ENCODE measurements at places on chromosomes 13 and 19.

DNA sequence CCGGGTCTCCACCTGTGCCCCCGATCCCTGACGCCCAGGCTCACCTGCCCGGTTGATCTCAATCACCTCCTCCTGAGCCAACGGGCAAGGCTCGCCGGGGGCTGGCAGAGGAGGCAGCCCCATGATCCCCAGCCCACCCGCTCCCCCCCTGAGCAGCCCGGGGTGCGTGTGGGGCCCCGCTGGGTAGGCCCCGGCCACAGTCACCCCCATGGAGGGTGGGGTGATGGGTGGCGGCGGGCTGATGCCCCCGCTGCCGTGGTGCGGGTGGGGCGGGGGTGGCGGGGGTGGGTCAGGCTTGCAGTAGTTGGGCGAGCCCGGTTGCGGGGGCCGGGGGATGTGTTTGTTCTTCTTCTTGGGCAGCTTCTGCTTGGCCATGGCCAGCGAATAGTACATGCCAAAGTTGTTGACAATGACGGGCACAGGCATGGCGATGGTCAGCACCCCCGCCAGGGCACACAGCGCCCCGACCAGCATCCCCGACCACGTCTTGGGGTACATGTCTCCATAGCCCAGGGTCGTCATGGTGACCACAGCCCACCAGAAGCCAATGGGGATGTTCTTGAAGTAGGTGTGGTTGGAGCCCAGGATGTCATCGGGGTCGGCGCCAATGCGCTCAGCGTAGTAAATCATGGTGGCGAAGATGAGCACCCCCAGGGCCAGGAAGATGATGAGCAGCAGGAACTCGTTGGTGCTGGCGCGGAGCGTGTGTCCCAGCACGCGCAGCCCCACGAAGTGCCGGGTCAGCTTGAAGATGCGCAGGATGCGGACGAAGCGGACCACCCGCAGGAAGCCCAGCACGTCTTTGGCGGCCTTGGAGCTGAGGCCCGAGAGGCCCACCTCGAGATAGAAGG is 6.0 kb downstream of the KCNC3 start:
- no peak for DNase-seq

DNA sequence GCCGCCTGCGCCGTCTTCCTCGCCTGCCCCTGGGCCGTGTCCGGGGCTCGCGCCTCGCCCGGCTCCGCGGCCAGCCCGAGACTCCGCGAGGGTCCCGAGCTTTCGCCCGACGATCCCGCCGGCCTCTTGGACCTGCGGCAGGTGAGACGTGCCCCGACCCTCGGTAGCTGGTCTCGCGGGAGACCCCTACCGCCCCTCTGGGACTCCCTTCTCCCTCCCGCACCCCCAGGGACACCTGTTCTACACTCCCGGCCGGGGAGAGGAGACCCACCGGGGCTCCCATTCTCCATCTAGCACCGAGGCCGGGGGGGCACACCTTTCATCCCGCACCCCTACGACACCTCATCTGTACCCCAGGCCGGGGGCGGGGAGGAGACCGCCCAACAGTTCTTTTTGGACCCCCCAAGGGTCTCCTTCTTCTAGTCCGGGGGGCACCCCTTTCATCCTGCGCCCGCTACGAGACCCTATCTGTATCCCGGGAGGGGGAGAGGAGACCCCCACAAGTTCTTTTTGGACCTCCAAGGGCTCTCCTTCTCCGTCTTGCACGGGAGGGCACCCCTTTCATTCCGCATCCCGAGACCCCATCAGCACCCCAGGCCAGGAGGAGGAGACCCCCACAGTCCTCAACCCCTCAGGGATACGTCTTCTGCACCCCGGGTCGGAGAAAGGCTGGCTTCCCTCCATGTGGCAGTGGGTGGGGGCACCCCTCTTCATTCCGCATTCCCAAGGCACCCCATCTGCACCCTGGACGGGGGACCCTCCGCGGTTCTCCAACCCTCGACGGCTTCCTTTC is 533 bp downstream of the TNFSF9 start:
- DNase-seq = no peak

- no peak for DNase-seq
Observed at GRCh38 chr19:54530866-54531265, 28.2 kb downstream of the LAIR2 start.

- DNase-seq = no peak
Observed at GRCh38 chr13:103302676-103303075, 236.5 kb upstream of the SLC10A2 start.

DNA sequence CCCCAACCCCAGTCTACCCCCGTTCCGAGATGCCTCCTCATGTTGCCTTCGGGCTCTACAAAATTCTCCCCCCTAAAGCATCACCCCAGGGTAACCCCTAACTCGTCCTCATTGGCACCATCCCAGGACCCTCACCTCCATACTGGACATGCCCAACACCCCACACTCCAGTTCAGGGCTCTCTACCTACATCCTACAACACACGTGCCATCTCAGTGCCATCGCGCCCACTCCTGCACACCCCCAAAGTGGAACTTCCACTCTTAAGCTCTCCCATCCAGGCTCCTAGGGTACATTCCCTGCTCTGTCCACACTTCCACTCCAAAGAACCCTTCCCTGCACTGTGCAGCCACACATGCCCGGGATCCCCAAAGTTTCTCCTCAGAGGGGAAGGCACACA is 827 bp upstream of the FKRP start:
- DNase-seq = no peak

DNA sequence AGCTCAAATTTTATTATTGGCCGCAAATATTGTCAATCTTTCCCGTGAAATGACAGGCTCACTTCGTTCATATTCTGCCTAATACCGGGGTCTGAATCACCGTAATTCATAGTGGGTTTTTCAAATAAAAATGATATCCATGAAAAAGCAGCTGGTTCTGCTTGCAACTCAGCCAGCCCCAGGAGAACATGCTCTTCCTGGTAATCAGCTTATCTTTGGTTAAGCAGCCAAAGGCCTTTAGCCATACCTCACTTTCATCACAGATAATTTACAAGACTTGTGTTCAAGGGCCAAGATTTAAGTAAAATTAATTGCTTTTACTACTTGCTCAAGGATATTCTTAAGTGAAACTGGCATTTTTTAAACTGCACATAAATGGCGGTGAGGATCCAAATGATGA is 22.5 kb downstream of the RNASEH2B start:
- no peak for DNase-seq

DNA sequence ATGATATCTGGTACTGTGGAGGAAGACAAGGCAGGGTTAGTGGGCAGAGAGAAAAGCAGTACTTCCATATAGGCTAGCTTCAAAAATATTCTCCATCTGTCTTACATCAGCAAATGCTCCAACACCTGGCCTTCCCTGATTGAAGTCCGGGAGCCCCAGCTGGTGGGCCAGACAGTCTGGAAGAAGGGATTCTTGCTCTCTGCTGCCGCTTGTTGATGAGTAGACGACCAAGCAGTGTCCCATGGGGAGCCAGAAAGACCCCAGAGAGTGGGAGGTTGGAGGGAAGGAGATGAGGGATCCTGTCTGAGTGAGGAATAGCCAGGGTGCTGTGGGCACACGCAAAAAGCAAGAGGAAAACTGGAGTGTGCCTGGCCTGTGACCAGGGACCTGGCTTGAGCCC is 95.1 kb downstream of the ATP8A2 start:
- no peak for DNase-seq

DNA sequence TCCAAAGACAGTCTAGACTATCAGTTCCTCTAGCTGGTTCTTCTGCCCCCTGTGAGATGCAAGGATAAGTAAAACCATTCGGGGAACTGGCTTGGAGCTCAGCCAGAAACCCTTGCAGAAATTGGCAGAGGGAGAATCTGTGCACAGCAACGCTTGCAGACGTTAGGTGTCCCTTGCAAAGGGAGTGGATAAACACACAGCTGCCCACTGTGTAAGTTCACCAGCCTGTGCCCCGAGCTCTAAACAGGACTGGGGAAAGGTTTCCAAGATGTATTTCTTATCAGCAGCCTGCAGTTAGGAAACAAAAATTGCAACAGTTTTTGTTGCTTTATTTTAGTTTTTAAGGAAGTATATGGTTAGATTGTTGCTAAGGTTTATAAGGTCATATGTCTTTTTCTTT is 19.0 kb upstream of the ADGRE1 start:
- no peak for DNase-seq

DNA sequence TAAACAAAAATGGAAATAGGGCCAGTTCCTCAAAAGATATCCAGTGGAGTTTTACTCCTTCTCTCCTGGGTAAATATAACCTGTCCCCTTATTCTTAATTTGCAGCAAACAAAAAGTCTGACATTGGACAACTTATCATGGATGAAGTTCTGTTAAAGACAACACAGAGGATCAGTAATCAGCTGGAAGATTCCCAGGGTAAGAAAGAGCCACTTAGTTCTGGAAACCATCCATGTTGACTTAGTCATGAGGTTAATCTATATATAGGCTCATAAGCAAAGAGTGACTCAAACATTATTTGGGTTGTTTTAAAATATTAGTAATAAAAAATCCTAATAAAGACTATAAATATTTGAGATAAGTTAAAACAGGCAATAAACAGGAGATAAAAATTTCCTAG is 40.5 kb upstream of the EBPL start:
- no peak for DNase-seq

GRCh38 chr13:71831716-71832115 is 35.3 kb downstream of the DACH1 start:
- no peak for DNase-seq

- no peak for DNase-seq
Observed at GRCh38 chr13:79185580-79185979, 220.5 kb downstream of the RBM26 start.

- no peak for DNase-seq
Observed at GRCh38 chr13:60146471-60146870, 17.3 kb downstream of the DIAPH3 start.

- DNase-seq = peak; percentile 43
Observed at GRCh38 chr19:932648-933552, 7.1 kb downstream of the ARID3A start.

- DNase-seq = no peak
Observed at GRCh38 chr19:15635016-15635805, 5.5 kb upstream of the CYP4F3 start.

GRCh38 chr19:20840371-20840770 is 64.3 kb downstream of the ZNF66 start:
- no peak for DNase-seq

DNA sequence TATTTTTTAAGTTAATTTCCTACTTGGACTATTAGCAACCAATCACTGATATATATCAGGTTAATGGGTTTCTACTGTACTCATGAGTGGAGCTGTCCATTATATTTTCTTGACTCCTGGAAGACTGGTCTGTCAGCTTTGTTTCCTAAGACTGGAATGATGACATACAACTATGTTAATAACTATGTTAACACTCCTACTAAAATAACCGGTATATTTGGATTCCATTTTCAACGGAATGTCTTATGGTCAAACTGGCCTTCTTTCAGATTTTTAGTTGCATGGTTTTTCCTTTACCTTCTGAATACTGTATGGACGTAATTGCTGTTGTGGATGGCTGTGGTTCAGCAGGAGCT is 45.8 kb upstream of the GPI start:
- no peak for DNase-seq

DNA sequence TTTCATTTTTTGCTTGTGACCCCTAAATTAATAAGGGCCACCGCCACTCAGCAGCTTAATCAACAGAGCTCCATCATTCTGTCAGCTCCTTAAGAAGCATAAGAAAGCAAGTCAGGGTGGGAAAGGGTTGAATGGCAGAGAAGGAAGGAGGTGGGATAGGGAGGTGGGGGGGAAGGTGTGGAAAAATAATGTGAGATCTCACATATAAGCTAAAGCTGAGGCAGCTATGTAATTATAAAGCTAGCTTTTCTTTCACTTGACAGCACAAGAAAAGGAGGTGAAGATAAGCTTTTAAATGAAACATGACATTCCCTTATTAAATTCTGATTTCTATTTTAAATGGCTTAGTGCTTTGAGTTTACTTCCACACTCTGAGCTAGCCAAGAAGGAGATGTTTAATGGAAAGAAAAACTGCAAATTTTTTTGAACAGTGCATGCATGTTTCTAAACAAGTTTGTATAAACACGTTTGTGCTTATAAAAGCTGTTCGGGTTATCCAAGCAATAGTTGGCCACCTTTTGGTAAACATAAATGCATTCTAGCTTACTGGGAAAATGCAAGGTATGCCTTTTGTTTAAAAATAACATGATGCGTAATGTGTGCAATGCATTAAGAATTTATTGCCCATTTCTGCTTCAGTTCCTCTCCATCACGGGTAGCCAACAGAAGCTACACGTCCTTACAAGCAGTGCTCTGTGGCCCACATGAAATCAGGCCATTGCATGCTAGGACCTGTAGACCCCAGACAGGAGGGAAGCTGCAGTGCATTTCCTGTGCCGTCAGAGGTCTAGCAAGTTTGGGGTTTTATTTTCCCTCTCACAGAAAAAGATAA is 96.2 kb downstream of the LHFPL6 start:
- DNase-seq = no peak

DNA sequence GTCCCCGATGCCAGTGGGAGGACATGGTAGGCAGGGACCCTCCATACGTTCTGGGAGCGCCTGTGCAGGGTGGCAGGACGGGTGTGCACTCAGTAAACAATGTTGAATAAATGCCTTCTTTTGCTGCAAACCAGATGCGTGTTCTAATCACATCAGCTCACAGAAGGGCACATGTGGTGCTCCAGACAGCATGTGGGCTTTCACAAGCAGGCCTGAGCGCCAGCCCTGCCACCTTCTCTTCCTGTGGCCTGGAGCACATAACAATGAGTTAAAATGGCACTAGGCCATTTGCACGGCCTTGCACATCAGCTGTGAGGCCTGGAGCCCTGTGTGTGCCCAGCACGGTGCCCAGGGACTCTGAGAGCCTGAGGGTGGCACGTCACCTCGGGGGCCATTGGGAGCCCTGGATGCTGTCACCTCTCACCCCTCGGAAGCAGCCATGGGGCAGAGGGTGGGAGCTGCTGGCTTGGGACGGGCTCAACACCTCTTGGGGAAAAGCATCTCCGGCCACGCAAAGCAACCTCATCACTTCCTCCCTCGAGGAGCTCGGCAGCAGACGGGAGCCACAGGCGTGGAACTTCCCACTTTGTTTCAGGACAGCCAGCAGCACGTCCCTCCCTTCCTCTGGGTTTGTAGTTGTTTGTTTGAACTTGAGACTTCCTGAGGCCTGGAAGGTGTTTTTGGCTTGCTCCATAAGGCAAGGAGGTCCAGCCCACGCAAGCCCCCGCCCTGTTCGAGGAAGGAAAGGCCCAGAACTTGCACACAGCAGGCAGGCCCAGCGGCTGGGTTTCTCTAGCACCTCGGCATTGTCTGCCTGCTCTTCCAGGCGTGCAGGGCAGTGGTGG is 9.8 kb downstream of the MCF2L start:
- DNase-seq = no peak

DNA sequence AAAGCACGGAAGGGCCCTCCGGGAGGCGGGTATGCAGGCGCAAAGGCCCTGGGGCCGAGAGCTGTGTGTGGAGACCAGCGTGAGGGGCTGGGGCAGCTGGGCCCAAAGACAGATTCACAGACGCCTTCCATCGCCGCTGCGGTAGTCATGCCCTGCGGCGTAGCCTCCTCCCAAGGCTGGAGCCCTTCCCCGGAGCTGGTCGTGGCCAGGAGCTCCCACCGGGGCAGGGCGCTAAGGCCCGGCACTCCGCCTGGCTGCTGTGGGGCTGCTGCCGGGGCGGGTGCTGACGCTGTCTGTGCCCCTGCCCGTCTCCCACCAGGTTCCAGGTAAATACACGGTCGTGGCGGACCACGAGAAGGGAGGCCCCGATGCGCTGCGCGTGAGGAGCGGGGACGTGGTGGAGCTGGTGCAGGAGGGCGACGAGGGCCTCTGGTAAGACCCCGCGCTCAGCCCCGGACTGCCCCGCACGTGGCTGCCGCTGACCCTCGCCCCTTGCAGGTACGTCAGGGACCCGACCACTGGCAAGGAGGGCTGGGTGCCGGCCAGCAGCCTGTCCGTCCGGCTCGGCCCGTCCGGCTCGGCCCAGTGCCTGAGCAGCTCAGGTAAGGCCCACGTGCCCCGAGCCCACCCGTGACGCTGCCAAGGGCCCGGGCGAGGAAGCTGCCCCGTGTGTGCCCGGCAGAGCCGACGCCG is 9.4 kb upstream of the F7 start:
- no peak for DNase-seq

Measured in activated T-cell treated with anti-CD3 and anti-CD28 coated beads, Interleukin-2, amount 50 U/mL, for 48 hours (primary cell).